ENCODE measurements at places on chromosomes 4 and X.

DNA sequence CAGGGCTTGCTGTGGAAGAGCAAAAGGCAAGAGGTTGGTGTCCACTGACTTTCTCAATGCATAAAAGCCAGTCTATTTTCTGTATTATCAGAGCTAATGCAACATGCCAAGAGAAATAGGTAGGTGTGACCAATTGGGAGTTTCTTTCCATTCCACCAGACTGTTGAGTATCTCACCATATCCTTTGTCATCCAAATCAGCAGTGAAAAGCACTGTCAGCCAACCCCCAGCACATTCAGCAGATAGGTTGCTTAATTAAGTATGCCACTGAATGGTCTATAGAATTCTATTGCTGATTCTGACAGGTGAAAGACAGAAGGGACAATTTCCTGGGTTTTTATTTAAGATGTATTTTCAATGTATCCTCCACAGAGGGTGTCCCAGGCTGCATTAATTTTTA is 139.8 kb downstream of the HS6ST2 start:
- DNase-seq, result no peak

- DNase-seq, result no peak
Observed at GRCh38 chr4:144507311-144508101, 138.4 kb upstream of the HHIP start.

DNA sequence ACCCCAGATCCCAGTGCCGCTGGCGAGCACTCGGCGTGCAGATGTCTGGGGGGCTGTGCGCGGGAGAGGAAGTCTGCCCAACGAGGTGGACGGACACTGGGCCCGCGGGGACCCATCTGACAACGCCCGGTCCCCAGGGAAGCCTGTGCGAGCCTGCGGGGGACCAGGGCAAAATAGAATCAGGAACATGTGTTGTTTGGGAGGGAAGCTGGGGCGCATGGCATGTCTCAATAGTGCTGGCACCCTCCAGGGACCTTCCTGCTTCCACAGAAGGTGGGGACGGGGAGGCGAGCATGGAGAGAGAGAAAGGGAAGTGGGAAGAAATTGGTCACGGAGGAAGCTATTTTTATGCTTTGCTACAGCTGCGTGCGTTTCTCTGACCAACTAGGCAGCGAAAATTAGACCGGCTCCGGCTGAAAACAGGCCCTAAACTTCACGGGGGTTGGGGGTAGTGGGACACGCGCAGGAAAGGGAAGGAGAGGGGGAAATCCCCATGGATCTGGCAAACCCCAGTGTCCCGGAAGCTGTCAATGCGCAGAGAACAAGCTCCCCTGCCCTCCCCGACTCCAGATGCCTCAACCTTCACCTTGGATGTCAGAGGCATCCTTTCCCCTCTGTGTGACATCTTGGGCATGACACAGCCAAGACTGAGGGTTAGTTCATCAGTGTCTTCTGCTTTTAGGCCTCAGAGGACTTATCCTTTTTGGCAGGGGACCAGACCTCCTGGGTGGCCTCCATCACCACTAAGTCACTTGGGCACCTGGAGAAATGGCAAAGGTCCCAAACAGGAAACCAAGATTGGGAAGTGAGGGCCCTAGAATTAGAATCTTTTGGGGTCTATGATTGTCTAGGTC is 169.8 kb upstream of the BCOR start:
- DNase-seq, result peak; percentile 11

- DNase-seq, result no peak
Observed at GRCh38 chr4:44150091-44150576, 298.5 kb downstream of the KCTD8 start.

GRCh38 chr4:81523672-81524327 is 52.1 kb upstream of the RASGEF1B start:
- no peak for DNase-seq

DNA sequence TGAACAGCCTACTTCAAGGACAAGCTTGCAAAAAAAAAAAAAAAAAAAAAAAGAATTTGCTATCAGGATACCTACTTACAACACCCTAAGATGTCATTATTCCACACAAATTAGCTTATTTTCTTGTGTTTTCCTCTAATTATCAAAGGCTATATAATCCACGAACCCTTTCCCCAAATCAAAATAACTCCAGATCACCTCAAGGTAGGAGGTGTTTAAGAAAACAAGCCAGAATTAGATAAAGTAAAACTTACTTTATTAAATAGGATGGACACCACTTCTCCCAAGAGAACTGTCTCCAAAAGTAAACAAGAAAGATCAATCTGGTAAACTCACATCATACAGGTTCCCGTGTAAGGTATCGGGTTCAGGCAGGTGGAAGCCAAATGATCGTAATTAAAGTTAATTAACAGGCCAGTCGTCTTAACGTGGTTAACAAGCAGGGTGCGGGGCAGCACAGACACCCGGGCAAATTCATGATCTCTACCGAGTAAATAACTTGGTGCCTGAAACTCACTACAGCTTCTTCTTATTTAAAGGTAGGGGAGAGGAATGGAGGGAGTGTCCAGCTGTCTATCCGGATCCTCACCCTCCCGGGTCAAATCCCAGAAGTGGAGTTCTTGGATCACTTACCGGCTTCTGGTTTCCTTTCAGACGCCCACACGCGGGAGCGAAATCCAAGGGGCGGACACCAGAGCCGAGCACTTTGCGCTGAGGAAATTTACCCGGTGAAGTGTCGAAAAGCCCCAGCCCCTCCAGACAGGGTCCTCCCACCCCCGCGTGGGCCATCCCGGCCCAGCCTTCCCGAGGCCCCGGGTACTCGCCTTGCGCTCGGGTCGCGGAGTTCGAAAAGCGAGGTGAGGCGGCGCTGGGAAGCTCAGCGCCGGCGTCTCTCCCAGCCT is 708 bp downstream of the ARAP2 start:
- DNase-seq, result no peak

DNA sequence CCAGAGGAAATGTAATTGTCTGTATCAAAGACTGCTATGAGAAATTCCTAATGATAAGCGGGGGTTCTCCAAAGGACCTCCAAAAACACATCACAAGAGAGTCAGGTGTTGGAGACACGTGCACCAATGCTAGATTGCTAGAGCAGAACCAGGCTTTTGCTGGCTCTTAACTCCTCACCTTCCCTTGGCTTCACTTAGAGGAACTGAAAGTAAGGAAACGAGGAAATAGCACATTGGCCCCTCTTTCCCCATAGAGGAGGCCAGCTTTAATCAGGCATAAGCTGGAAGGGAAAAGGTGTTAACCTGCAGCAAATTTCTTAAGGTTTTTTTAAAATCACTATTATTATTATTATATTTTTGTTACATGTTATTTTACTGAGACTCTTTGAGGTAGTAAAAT is 13.6 kb downstream of the OTC start:
- no peak for DNase-seq

DNA sequence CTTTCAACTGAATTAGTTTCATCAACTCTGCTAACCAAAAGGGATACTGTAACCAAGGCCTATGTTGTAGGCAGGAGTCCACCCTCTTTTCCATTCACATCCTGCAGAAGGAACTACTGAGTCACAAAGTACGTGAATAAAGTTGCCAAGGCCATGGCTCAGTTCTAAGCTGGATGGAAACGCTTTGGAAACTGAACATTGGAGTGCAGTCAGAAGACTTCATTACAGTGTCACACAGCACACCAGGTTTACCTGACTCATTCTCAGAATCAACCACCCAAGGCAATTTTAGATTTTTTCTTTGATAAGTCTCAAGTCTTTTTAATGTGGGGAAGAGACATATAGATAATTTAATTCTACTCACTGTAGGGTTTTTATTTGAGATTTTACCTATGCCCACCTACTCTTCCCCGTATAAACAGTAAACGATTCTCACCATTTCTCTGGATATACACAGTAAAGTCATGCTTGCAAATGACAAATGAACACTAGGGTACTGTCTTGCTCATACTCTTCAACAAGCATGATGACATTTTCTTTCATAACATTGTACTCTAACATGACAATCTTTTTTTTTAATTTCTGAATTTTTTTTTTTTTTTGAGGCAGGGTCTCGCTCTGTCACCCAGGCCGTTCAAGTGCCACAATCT is 58.9 kb upstream of the RBM47 start:
- no peak for DNase-seq

GRCh38 chrX:153441981-153442380 is 3.9 kb downstream of the TREX2 start:
- DNase-seq, result no peak

DNA sequence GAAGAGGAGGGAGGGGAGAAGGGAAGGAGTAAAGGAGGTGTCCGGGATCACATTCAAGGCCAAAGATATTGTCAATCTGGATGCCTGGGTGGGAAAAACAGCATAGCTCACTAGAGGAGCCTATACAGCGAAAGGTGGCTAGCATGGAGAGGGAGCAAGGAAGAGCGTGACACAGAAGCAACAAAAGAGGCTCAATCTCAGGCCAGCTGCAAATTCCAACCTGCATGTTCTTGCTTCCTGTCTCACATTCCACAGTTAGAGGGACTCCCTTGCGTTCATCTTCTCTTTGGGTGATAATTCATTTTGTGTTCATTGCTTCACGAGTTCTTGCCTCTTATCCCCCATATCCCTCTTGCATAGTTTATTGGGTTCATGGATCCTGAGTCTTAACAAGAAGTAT is 3.0 kb upstream of the CLNK start:
- DNase-seq, result no peak

GRCh38 chrX:22234380-22234779 is 38.3 kb upstream of the CBLL2 start:
- no peak for DNase-seq

- DNase-seq, result no peak
Observed at GRCh38 chr4:102527695-102528283, 26.6 kb downstream of the NFKB1 start.

- DNase-seq, result no peak
Observed at GRCh38 chr4:6192245-6192644, 8.1 kb downstream of the JAKMIP1 start.

- peak; percentile 74 for DNase-seq
Observed at GRCh38 chr4:15963001-15963451, at the start of gene FGFBP2. Gene FGFBP2, minus strand, starts transcription at chr4:15963175. Its CDS starts 46 bp downstream, at chr4:15963129.

GRCh38 chr4:139633661-139634060 is 32.0 kb upstream of the MGST2 start:
- peak; percentile 66 for DNase-seq

GRCh38 chr4:121199742-121200561 is 35.8 kb upstream of the TNIP3 start:
- DNase-seq, result no peak

DNA sequence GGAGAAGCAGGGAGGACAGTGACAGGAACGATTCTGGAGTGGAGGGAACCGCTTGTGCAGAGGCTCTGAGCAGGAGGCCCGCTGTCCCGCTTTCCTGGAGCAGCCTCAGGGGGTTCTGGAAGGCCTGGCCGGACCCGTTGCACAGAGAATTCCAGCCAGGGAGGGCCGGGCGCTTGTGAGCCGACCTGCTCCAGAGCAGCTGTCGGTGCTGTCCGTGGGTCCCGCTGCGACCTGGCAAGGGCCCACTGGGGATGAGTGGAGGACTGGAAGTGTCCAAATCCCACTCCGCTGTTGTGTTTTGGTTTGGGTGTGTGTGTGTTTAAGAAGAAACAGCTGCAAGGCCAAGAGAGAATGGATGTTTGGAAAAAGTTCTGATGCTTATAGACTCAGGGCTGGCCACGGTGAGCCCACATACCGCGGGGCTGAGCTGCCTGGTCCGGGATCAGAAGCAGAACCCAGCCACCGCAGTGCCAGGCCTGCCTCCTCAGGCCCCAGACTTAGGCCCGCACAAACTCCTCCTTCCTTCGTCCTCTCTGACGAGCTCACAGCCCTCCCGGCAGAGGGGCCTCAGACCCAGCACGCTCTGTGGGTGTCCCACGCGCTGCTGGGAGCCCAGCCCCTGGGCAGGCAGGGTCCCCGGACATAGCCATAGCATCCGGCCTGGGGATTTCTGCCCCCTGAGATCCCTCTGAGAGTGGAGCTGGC is 73.9 kb downstream of the HTRA3 start:
- DNase-seq, result peak; percentile 22

- peak; percentile 21 for DNase-seq
Observed at GRCh38 chr4:123555233-123555806, 158.7 kb downstream of the SPRY1 start.

- DNase-seq, result no peak
Observed at GRCh38 chr4:48296365-48296764, 26.7 kb upstream of the TEC start.

GRCh38 chrX:110145854-110146253 is 142.9 kb downstream of the TMEM164 start:
- peak; percentile 30 for DNase-seq

DNA sequence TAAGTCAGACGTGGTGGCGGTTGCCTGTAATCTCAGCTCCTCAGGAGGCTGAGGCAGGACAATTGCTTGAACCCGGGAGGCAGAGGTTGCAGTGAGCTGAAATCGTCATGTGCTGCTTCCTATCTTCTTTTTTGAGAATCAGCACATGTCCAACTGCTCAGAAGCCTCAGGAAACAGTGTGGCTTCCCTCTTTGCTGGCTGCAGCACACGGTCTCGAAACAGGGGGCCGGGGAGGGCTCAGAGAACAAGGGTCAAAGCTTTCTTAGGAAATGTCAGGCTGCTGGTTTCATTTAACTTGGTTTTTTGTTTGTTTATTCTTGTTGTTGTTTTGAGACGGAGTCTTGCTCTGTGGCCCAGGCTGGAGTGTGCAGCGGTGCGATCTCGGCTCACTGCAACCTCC is 31.3 kb downstream of the CRLF2 start:
- DNase-seq, result no peak

- no peak for DNase-seq
Observed at GRCh38 chr4:112954286-112954685, 95.2 kb upstream of the ANK2 start.

DNA sequence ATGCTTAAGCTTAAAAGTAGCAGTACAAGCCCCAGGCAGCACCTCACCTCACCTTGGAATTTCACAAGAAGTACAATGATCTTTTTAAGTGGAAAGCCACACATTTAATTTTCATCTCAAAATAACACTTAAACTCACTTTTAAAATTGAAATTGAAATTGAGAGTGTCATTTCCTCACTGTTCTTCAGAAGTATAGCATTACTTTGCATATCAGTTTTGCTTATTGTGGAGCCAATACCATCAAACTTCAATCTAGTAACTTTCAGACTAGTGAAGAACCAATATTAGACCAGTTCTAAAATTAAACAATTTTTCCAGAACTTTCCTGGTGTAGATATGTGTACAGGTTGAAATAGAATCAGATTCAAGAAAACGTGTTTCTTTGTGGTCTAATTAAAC is 242.4 kb downstream of the NDST4 start:
- DNase-seq, result no peak

- DNase-seq, result no peak
Observed at GRCh38 chrX:2652106-2652505, 39.0 kb upstream of the CD99 start.

GRCh38 chr4:119627267-119628255 is 1.0 kb downstream of the PDE5A start:
- peak; percentile 93 for DNase-seq

DNA sequence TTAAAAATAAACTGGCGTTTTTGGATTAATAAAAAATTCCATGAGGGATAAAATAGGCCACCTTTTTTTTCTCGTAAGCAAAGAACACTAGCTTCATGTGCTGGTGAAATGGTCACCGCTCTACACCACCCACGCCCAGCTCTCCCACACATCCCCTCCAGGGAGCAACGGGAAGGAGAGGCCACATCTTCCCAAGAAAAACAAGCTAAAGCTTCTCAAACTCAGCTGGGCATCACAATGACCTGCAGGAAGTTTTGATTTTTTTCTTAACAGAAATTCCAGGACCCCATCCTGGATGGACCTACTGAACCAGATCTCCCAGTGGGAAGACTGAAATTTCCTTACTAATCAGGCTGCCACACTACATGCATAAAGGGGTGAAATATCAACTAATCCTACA is 9.8 kb downstream of the TSPAN5 start:
- no peak for DNase-seq

GRCh38 chr4:133137571-133137970 is 11.5 kb upstream of the PCDH10 start:
- no peak for DNase-seq
